ENCODE measurements at places on chromosomes 2 and 18.

GRCh38 chr2:168002021-168002553 is 245.3 kb downstream of the STK39 start:
- DNase-seq = no peak

DNA sequence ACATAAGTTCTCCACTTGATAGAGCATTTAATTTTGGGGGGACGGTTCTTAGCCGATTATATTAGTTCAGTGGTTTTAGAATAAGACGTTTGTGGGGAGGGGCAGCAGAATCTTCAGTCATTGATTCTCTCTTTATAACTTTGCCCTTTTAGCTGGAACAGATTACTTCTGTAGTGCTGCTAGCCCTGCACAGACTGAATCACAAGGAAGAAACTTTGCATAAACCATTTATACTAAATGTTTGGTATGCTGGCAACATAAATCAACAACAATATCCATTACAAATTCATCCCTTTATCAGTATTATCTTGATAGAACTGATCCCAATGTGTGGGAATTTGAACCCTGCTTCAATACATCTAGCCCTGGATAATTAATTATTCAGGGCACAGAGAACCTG is 112.2 kb downstream of the GPD2 start:
- no peak for DNase-seq

GRCh38 chr18:57630754-57631595 is 9.3 kb upstream of the NARS1 start:
- no peak for DNase-seq

- DNase-seq = peak; percentile 61
These were observed 196.3 kb downstream of the CTIF start for GRCh38 chr18:48735080-48735676.

DNA sequence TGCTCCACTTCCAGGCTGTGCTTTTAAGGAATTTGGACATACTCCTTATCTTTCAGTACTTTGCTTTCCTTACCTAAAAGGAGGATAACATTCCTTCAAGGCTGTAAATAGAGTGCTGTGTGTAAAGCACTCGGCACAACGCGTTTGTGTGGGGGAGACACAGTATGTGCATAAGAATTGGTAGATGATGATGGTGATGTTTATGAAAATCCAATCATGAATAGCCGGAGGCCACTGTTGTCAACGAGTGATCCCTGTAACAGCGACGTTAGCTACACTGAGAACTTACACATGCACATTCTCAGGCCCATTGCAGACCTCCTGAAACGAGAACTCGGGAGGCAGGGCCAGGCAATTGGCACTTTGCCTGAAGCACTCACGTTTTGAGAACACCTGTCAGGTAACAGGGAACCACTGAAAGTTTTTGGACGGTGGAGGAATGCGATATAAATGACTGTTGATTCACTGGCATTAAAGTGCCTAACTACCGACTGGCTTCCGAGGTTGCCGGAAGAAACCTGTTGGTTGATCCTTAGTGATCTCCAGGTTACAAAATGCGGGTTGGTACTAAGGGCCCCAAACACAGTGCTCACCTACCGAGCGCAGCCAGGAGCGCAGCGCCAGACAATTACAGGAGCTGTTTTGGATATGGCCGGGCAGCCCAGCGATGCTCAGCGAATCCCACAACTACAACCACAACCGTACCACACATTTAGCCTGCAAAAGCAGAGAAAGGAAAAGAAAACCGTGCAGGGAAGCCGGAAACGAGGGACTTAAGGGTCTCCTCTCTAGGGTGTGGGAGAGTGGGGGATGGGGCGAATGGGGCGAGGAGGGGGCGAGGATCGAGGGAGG is 1.0 kb upstream of the MAP4K4 start:
- DNase-seq = no peak

DNA sequence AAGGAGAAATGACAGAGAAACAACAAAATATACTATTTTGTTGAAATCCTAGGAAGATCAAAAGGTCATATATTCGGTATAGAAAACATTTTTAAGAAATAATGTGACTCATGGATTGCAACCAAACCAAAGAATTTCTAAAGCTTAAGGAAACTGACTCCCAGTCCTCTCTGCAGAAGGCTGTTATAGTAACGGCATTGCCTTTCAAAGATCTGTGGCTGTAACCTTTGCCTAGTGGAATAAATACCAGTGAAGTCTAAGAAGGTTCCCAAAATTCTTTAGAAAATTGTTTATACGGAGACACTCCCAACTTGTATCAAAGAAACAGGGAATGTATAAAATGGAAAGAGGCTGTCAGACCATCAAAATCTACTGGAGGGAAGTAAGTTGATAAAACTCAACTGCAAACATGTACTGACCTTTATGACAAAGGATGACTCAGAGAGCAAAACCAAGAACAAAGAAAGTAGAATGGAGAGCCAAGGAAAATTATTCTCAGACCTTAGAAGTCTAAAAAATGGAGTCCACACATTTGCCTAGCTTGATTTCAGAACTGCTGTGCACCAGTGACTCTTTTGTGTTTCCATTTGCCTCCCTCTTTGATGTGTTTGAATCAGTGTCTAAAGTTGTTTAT is 48.6 kb upstream of the FSIP2 start:
- no peak for DNase-seq

- DNase-seq = no peak
These were observed 153.4 kb downstream of the UBR3 start for GRCh38 chr2:169980643-169981042.

- DNase-seq = no peak
These were observed 85.4 kb downstream of the ITGB1BP1 start for GRCh38 chr2:9337901-9338300.

GRCh38 chr2:70356941-70357683 is 55.2 kb upstream of the FAM136A start:
- no peak for DNase-seq

DNA sequence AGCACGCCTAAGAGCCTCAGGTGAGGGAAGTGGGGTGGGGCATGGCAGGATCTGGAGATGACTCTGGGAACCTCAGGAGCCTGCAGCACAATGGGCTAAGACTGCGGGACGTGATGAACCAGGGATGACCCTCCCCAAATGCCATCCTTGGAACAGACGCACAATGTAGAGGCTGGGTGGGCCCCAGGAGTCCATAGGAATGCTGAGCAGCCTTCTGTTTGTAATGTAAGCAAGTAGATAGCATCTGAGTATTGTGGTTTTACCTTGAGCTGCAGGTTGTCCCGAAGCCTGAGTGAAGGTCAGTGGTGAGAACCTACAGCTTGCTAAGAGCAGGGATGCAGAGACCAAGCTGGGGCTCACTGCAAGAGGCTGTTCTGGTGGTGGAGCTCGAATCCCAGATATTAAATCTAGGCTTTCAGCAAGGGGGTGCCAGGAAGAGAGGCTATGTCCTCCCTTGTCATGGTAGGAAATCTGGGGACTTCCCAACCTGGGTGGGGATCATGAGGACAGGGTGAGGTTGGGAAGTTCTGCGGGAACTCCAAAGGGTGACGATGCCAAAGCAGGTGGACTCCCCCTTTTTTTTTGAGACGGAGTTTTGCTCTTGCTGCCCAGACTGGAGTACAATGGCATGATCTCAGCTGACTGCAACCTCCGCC is 5.8 kb downstream of the SCTR start:
- DNase-seq = no peak

GRCh38 chr2:85579266-85579935 is 2.0 kb downstream of the VAMP8 start:
- DNase-seq = no peak

GRCh38 chr2:107502539-107502938 is 324.2 kb upstream of the RGPD4 start:
- DNase-seq = peak; percentile 20

- no peak for DNase-seq
These were observed 325.4 kb downstream of the ERBB4 start for GRCh38 chr2:212213191-212213590.

GRCh38 chr2:231161252-231161839 is 36.5 kb upstream of the HTR2B start:
- DNase-seq = no peak

DNA sequence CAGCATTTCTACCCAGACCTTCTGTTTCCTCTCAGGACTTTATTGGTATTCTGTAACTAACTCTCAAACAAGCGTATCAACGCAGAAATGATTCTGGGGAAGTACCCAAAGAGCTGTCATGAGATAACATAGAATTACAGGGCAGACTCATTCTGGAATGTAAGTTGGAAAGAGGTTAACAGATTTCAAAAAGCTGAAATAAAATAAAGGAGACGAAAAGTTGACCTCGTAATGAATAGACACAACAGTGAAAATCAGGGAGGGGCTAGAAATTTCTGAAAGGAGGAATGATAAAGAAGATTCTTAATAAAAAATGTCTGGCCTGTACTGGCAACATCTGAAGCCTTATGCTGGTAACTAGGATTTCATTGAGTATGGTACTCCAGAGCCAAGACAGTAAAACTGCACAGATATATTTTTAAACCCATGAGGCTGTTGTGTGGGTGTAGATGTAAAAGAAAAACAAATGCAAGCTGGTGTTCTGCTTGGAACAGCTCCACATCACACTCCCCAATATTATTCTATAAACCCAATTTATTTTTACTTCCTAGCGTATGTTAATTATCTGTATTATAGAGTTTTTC is 23.9 kb downstream of the RBMS1 start:
- no peak for DNase-seq

DNA sequence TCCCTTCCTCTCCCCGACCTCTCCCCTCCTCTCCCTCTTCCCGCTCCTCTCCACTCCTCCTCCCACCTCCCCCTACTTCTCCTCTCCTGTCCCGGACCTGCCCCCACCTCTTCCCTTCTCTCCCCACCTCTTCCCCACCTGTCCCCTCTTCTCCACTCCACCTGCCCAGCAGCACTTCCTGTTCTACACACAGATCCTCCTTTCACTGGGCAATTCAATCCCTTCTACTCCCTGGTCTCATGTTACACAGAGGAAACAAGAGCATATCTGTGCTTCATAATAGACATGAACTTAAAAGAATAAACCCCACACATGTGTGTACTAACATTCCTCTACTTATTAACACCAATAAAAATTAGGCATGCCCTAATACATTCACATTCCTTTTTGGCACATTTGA is 34.8 kb downstream of the TIMM21 start:
- DNase-seq = peak; percentile 37

GRCh38 chr2:164711766-164712138 is 90.5 kb upstream of the GRB14 start:
- no peak for DNase-seq

DNA sequence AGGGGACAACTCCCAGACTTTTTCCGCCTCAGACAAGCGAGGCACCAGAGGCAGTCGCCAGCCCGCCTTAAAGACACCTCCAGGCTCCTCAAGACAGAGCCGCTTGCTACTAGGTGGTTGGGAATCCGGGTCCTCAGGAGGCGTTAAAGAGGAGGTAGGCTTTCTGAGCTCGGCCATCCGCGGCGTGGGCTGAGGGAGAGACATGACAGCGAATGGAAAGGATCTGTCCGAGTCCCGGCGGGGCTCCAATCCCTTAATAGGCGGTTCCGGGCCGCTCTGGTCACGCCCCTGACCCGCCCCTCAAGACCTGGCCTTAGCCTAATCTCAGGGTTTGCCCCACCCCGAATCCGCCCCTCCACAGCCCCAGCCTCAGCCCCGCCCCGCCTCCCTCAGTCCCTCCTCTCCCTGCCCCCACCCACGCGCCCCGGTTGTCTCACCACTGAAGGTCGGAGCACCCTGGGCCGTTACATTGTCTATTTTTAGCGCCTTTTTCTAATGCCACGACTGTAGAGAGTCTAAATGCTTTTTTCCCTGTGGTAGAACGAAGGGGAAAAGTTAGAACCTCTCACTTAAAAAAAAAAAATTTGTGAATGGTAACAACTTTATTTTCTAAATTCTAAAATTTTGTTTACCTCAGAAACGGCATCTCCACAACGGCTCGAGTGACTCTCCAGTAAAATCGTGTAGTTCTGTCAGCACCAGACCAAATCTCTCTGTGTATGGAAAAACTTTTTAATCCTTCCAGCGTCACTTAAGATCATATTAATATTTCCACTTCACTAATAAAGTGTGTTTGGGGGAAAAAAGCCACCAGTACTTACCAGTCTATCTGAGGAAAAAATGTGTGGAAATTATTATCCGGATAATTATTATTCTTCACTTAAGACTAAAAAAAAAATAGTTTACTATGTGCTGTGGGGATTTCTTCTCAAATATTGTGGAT is at the start of gene RAD51AP2:
RAD51AP2 (minus strand) TSS at position 229 of the 943 bp plus-strand sequence; CDS start at position 204, 25 bp downstream.
- peak; percentile 88 for DNase-seq

GRCh38 chr2:182446087-182446486 is 19.3 kb upstream of the PDE1A start:
- DNase-seq = no peak

DNA sequence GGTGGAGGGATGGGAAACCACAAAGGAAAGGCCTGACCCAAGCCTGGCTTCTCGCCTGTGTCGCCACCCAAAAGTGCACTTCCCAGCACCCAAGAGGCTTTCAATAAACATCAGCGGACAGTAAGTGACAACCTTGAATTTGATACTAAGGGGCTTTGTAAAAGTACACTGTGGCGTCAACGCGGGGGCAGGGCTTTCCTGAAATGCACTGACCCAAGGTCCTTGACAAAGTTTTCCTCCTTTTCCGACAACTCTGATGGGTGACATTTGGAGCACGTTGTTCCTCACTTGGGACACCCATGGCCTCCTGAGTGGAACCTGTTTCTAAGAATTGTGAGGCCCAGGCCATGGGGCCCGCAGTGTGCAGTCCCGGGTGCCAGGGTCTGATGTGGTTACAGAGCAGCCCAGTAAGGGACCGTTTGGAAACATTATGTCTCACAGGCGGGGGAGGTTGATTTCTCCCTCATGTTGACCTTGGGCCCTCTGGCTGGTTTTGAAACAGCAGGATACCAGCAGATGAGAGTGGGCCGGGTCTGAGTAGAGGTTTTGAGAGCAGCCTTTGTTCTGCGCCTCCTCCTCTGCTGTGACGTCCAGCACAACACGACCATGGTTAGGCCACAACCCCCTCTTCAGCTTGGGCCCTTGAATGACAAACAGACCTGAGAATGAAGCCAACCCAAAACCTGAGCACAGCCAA is 2.8 kb upstream of the ZBTB14 start:
- DNase-seq = no peak

GRCh38 chr18:23626451-23627279 is 36.0 kb downstream of the ANKRD29 start:
- no peak for DNase-seq

DNA sequence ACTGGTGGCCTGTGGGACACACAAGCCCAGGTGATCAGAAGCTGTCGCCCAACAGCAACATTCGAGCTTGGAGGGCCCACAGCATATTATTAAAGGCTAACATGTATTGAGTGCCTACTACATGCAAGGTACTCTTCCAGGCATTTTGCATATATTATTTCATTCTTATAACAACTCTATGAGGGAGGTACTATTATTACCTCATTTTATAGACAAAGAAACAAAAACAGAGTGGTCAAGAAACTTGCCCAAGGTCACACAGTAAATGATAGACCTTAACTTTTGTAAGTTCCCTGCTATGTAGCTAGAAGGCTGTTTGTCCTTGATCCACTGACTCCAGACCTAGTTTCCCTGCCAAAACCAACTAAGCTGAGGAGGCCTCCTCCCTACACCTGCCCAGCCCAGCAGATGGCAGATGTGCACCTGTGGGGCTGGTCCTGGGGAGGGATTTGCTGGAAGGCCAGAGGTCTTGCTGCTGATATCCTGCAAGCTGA is 35.7 kb downstream of the KANSL3 start:
- DNase-seq = peak; percentile 17

GRCh38 chr18:52536039-52536438 is 196.0 kb downstream of the DCC start:
- DNase-seq = no peak

Measured in iPS-NIHi11 (cell line).